ENCODE measurements at places on chromosomes 2 and 18.

DNA sequence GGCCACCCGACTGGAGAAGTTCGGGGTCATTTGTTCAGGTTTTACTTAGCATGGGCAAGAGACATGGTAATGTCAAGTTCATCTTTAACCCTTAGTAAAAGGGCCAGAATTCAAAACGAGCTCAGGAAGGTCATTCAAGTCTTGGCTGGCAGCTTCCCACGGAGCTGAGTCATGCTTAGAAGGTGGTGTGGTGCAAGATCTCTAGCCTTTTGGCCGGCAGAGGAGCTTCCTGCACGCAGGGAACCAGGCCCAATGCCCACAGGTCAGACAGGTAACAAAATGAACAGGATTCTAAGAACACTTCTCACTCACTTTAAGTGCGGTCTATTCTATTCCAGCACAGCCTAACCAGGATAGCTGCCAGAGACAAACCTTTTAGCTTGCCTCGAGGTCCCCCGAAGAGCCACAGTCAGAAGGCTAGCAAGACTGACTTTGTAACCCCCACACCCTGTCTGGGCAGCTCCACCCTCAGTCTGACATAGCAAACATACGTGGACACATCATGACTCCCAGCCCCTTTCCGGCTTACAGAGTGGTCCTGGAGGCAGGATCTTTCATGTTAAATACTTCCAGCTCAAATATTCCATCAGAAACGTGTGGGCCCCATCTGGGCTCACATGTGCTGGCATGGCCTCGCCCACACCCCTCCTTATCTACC lies 292.7 kb downstream of the BCL11A start:
- DNase-seq, result no peak

- DNase-seq, result no peak
Observed at GRCh38 chr2:180535289-180535688, 445.1 kb upstream of the UBE2E3 start.

DNA sequence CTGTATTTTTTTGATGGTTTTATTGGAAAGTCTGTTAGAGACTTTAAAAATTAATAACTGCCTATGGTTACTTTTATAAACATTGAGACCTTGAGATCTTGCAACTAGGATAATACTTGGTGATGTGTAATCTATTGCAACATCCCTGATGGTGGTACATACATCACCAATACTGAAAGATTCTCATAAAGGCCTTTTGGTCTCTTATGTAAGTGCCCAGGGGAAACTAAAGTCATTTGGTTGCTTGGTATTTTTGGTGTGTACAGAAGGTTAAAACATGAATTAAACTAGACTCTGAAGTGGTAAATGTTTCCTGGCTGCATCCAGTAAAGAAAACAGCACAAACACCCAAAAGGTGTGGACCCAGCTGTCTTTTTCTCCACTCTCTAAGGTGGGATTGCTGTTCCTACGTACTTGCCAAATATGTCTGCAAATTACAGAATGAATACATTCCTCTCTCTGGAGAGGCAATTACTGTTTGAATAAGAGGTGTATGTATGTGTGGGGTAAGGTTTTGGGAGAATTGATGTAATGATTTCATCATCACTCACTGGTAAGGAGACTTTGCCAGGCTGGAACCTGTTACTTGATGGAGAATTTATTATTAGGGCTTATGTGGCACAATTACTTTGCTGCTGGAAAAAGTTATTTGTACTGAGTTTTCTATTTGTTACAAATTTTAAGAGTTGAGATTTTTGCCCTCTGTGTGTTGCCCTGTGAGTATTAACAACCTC lies 3.6 kb downstream of the B3GNT2 start:
- peak; percentile 80 for DNase-seq

GRCh38 chr2:44612276-44612675 lies 250.5 kb downstream of the CAMKMT start:
- no peak for DNase-seq

GRCh38 chr2:167001165-167001564 lies 112.9 kb downstream of the XIRP2 start:
- no peak for DNase-seq

GRCh38 chr18:31401156-31402025 lies 24.8 kb downstream of the DSG4 start:
- no peak for DNase-seq

- DNase-seq, result no peak
Observed at GRCh38 chr2:95345081-95345562, 48.0 kb downstream of the KCNIP3 start.

GRCh38 chr18:70047931-70048603 lies 100.4 kb upstream of the CD226 start:
- no peak for DNase-seq

DNA sequence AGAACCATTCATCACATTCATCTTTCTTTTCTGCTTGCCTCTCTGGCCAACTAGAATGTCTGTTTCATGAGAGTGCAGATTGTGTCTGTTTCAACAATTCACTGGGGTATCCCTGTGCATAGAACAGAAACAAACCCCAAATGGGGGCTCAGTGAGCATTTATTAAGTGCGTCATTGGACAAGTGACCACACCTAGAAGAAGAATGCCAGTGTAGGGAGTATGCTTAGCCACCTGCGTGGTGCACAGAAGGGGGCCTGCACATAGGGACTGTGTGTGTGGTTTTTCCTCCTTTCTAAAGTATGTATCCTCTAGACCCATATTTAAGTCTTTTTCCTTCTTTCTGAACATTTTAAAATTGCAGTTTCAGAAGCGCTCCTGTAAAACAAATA lies 255.9 kb downstream of the AGAP1 start:
- no peak for DNase-seq

DNA sequence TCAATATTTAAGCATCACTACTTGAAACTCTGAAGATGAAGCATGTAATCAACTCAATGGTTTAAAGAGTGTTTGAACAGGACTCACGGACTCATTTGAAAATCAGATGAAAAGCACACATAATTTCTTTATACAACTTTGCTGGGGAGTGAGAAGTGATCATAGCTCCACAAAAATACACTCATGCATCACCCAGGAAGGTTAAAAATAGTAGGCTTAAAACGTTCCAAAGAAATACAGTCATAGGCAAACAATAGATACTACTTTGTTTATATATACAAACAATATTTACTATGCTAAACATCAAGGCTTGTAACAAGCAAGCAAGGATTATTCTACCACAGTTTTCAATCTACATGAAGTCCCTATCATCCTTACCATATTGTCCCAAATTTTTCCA lies 11.6 kb downstream of the HNRNPLL start:
- DNase-seq, result no peak

- no peak for DNase-seq
Observed at GRCh38 chr2:99918389-99918788, 224.0 kb downstream of the AFF3 start.

GRCh38 chr2:197294260-197294659 lies 16.3 kb downstream of the ANKRD44 start:
- DNase-seq, result no peak

GRCh38 chr18:79628416-79629248 lies 51.0 kb upstream of the CTDP1 start:
- no peak for DNase-seq

GRCh38 chr18:62023536-62023935 lies 130.7 kb upstream of the RNF152 start:
- no peak for DNase-seq

DNA sequence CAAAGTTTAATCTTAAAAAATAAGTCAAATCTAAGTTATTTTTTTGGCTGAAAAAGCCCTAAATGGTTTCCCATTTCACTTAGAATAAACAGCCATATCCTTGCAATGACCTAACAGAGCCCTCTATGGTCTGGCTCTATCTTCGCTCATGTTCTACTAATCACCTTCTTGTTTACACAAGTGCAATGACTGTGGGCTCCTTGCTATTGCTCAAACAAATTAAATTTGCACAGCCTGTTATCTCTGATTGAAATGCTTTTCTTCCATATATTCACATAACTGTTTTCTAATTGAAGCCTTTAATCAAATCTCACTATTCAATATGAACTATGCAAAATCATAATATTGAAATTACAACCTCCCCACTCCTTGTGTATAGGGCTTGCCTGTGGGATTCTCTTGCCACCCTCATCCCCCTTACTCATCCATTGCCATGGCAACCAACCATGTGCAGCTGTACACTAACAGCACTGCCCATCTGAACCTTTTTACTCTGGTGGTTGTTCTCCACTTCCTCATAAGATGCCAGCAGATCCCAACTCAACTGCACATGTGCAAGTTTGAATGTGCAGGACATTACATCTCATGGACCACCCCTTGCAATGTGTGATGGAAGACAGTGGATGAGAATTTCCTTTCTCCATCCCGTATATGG lies 1083.2 kb downstream of the SOCS6 start:
- no peak for DNase-seq

DNA sequence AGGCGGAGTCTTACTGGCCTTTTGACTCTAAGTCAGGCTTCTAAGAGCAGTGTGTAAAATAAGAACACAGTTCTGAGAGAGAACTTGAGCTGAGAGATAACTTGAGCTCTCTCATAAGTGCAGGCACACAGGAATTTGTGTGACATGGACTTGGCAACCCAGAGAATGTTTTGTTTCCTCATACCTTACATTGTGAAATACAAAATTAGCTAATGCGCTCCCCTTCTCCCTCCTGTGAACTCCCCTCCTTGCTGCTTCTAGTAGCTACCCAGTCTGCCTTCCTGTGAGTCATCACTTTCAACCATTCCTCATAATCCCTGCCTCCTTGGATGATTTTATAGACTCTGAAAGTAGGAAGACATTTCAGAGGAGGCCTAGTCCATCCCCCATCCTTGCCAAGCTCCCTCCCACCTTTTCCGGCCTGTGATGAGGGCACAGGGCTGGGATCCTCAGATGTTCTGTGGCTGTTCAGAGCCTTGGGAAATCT lies 22.6 kb downstream of the FER1L5 start:
- DNase-seq, result peak; percentile 97

DNA sequence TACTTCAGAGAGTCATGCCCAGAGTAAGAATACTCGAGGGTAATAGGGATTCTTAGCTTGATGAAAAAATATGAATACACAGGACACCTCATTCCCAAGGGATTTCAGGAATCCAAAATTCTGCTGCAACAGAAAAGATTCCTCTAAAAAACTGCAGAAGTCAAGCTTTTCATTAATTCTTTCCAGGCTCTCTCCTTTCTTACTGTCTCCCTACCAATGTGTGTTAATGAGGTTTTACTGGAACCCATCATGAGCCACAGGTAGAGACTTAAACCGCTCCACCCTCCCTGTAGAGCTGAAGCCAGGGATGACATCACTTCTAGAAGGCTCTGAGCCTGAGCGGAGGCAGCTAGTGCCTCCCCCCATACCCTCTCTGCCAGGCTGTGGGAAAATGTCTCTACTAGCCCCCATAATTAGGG lies 3.4 kb downstream of the SDC1 start:
- no peak for DNase-seq

- no peak for DNase-seq
Observed at GRCh38 chr2:177708660-177709444, 316.3 kb downstream of the AGPS start.

DNA sequence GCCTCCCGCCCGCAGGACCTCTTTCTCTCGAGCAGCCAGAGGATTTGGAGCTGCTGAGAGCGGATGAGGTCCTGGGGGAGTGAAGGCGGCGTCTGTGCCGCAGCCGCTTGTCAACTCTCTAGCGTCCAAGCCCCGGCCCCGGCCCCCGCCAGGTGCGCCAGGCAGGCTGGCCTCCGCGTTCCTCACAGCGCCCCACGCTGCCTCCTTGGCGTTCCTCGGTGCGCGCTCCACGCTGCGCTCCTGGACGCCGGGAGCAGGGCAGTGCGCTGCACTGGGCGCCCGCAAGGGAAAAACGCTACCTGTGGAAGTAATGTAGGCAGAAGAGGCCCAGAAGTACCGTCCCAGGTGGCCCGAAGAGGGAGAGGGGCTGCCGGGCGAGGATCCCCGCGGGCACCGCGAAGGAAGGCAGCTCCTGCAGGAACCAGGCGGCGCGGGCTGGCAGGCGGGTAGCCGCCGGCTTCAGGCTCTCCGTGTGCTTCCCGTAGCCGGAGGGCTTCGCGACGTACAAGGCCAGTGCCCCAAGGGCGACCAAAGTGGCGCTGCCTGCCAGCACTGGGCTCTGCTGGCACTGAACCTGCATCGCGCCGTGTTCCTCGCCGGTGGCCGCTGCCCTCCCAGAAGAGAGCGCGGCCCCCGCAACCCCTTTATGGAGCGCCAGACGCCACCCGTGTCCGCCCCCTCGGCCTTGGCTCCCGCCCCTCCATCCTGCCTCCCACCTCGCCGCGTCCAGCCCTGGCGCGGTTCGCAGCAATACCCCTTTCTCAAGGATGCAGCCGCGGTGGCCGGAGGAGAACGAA lies at the start of gene SRD5A2:
SRD5A2 (minus strand) TSS at position 618 of the 797 bp plus-strand sequence; CDS start at position 580, 38 bp downstream.
- no peak for DNase-seq

DNA sequence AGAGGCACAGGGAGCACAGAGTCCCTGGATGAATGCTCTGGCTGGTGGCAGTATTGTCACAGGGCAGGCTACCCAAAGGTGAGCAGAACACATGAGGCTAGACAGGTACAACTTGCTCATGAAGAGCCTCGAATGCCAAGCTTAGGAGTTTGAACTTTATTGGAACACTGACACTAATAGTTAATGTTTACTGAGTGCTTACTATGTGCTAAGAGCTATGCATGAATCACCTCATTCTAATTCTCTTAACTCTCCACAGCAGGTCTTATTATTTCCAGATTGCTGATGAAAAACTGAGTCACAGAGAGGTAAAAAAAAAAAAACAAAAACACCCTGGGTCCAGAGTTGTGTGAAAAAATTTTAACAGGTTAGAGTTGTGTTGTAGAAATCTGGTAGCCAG lies 6.1 kb upstream of the EMX1 start:
- no peak for DNase-seq

All from skeletal muscle cell (primary cell).